ENCODE measurements at places on chromosomes 3 and 15. TPM values are rescaled to one million over a fixed set of nuclear protein-coding genes. Genes with fewer than 3 reads are reported as not detected.
A peak's percentile ranks its signal among the peaks of the same experiment; 100 is the strongest.

DNA sequence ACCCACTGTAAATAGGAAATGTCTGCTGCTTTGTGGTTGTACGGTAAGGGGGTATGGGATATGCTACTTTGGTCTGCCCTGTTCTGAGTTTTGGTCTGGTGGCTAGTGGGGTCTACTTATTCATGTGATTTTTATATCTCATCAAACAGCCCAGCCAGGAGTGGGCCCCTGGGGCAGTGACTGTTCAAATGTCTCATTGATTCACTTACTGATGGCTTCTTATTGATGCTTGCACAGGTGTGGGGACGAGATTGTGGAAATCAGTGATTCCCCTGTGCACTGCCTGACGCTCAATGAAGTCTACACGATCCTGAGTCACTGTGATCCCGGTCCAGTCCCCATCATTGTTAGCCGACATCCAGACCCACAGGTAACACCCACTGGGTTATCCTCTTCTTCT is 38.5 kb downstream of the STARD5 start:
- no peak for DNase-seq

GRCh38 chr15:97840501-97840900 is 120.0 kb upstream of the ARRDC4 start:
- no peak for DNase-seq

DNA sequence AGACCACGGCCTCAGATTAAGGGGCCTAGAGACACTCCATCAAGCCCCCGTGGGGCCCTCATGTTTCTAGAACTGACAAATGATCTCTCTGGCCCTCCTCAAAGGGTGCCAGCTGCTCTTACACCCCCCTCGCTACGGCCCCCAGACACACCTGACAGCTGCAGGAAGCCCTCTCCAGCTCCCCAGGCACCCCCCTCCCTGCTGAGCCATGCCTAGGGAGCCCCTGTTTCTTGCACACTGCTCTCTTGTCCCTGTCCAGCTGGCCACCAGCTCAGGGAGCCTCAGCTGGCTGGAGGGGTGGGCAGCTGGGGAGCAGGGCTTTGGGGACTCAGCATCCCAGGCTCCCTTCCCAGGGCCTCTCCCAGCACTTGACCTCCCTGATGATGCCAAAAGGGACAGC is 14.8 kb downstream of the TNK2 start:
- DNase-seq: peak; percentile 84

The PLA2G4E gene
- 1.9 TPM for total RNA-seq

The SIDT1 gene
- total RNA-seq: 3.1 TPM
